A549 treated with Mapracorat at 1 μM for 4 hours (cell line): ENCODE measurements at places on chromosomes 12 and 14. TPM values are rescaled to one million over a fixed set of nuclear protein-coding genes. Genes with fewer than 3 reads are reported as not detected.

The RILPL1 gene
- total RNA-seq, result 10.1 to 14.6 TPM (median 11.1 TPM) in 5 replicates

The PLEKHD1 gene
- 0.03 to 0.06 TPM (median 0.06 TPM) in 3 of 5 replicates, not detected in the others for total RNA-seq

The TCTN2 gene
- 11.7 to 13.9 TPM (median 13.5 TPM) in 5 replicates for total RNA-seq

The FSCB gene
- total RNA-seq, result not detected in 5 replicates

The ALG10 gene
- total RNA-seq, result 4.3 to 5.6 TPM (median 5.4 TPM) in 5 replicates

The GLT8D2 gene
- 0.19 to 0.28 TPM (median 0.22 TPM) in 5 replicates for total RNA-seq

The BEGAIN gene
- 5.9 to 9.6 TPM (median 7.4 TPM) in 5 replicates for total RNA-seq

The SIX1 gene
- total RNA-seq, result 5.6 to 8.1 TPM (median 6.8 TPM) in 5 replicates

The IFI27 gene
- 0.49 to 1.5 TPM (median 1.2 TPM) in 5 replicates for total RNA-seq

The LRRK2 gene
- total RNA-seq, result 1.2 to 2.1 TPM (median 1.6 TPM) in 5 replicates

The MYH7 gene
- total RNA-seq, result not detected in 5 replicates

The MANSC4 gene
- total RNA-seq, result not detected in 5 replicates

The EIF4B gene
- total RNA-seq, result 233 to 364 TPM (median 274 TPM) in 5 replicates

The MMAB gene
- 26.8 to 34.0 TPM (median 28.5 TPM) in 5 replicates for total RNA-seq

The PLEK2 gene
- 16.7 to 21.8 TPM (median 18.4 TPM) in 5 replicates for total RNA-seq

The RERGL gene
- total RNA-seq, result not detected in 5 replicates

The SLCO1A2 gene
- total RNA-seq, result 0.13 TPM in 1 of 5 replicates, not detected in the others

The CCDC92 gene
- 20.4 to 27.7 TPM (median 23.5 TPM) in 5 replicates for total RNA-seq

The ARMH4 gene
- total RNA-seq, result 0.17 to 1.5 TPM (median 0.77 TPM) in 5 replicates

The NOS1 gene
- total RNA-seq, result 0.30 to 0.58 TPM (median 0.49 TPM) in 5 replicates

The CDC42BPB gene
- 68.2 to 86.6 TPM (median 81.1 TPM) in 5 replicates for total RNA-seq

The POTEM gene
- not detected in 5 replicates for total RNA-seq

The MFAP5 gene
- total RNA-seq, result 0.07 to 0.79 TPM (median 0.34 TPM) in 4 of 5 replicates, not detected in the other

The SYNDIG1L gene
- not detected in 5 replicates for total RNA-seq

The NAV3 gene
- 6.7 to 12.2 TPM (median 8.9 TPM) in 5 replicates for total RNA-seq

The ADAM20 gene
- not detected in 5 replicates for total RNA-seq
